ENCODE measurements at places on chromosomes 12 and 14. TPM values are rescaled to one million over a fixed set of nuclear protein-coding genes. Genes with fewer than 3 reads are reported as not detected.

The STAB2 gene
- not detected for total RNA-seq

The SLC25A21 gene
- 3.8 TPM for total RNA-seq

The KRT71 gene
- total RNA-seq = not detected

The CCDC88C gene
- total RNA-seq = 18.9 TPM

The METTL25 gene
- total RNA-seq = 3.9 TPM
